Stimulated activated CD8-positive, alpha-beta memory T cell treated with anti-CD3 and anti-CD28 coated beads, Interleukin-12 subunit alpha, Interleukin-12 subunit beta, amount 100 ng/mL, for 1 hour (primary cell): ENCODE measurements at places on chromosomes 5 and 9.

- DNase-seq: no peak
Observed at GRCh38 chr5:67014957-67015400, 181.6 kb downstream of the CD180 start.

DNA sequence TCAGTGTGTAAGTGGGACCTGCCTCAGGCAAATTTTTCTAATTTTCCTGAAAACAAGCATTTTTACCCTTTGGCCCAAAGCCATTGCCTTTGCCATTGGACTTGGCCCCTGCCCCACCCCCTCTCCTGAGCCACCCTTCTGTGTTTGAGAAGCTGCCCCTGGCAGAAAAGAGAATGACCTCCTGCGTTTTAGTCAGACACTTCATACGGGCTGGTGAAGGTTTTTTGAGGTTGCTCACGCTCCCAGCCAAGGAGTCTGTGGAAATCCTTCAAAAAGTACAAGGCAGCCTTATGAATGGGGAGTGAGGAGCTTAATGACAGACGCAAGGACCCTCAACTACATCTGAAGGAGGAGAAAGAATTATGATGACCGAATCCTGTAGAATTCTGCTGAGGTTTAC, 308.9 kb downstream of the SLIT3 start:
- DNase-seq: no peak

- no peak for DNase-seq
Observed at GRCh38 chr5:152593388-152593787, 188.3 kb upstream of the NMUR2 start.

GRCh38 chr5:149561848-149562247, 10.6 kb upstream of the CSNK1A1 start:
- no peak for DNase-seq

GRCh38 chr5:113050721-113051382, 74.3 kb downstream of the DCP2 start:
- DNase-seq: no peak

DNA sequence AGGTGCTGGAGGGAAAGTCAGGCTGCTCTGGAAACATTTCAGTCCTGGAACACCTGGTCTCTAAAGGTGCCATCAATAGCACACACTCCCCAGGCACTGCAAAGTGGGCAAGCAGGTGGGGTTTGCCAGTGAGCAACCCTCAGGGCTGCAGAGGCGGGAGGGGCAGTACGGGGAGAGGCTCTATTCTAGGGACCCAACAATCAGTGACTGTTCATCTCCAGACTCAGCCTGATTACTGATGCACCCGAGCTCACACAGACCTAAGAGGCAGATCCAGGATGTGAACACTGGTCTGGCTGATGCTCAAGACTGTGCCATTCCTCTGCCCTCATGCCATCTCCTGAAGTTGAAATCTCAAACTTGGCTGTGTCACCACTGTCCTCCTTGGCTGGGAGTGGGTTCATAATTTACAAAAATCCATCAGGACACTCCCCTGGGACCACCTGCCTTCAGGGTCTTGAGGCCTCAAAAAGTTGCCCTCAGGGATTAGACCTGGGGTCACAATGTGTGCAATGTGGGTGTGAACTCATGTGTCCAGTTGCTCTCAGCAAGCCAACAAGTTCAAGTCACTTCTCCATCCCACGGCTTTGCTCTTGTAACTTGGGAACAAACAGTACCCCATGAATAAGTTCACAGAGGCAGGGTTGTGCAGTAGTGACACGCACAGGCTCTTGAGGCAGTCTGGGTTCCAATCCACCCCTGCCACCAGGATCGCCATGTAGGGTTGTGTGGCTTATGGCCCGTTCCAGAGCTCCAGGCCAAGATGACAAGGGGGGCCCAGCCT, 19.9 kb upstream of the KCNMB1 start:
- DNase-seq: no peak

DNA sequence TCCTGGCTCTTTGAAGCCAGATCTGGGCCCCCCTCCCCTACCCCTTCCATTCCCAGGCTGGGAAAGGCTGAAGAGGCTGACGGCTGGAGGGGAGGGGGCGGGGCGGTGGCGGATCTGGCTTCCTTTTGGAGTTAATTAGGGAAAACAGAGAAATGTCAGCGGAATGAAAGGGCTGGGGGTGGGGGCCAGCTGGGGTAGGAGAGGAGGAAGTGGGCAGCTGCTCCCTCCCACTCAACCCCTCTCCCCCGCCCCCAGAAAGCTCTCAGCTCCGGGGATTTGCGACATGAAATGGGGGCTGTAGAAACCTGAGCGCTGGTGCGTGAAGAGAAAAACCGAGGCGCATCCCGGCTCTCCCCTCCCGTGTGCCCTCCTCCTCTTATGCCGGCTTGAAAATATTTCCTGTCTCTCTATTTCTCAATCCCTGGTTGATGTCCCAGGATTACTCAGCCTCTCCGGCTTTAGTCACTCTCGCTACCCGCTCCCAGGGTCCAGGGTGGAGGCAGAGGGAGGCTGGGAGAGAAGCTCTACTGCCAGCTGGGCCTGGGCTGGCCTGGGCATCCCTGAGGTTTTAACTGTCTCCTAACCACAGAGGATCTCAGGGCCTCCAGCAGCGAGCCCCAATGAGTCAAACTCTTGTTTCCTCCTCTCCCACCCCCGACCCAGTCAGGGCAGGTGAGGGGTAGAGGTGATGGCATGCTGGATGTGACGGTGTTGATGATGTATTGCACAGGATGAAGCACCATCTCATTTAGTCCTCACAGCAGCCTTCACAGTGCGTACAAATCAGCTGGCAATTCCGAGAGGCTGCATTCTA, 20.1 kb downstream of the PCDHGC5 start:
- DNase-seq: no peak

- no peak for DNase-seq
Observed at GRCh38 chr5:15717001-15717400, 217.0 kb downstream of the FBXL7 start.
